ENCODE measurements at places on chromosomes 2 and 18.

GRCh38 chr2:168635065-168635577 is 167.3 kb upstream of the NOSTRIN start:
- DNase-seq: no peak

GRCh38 chr2:202494300-202495229 is 118.4 kb downstream of the BMPR2 start:
- no peak for DNase-seq

DNA sequence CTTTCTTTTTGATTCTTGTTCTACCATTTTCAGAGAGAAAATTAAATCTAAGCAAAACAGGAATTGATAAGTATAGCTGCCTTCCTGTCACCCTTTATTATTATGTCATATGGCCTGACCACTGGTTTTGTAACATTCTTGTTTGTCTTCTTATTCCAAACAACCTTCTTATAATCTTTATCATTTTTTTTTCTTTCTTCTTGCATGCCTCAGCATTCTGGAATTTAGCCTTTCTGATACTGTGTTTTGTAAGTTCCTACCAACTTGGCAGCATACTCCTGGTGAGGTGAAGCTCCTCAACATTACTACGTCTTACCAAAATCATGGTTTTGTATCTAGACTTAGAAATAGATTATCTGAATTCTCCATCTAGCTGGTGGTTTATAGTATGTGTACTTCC is 199.2 kb downstream of the CAMKMT start:
- DNase-seq: no peak

GRCh38 chr2:137525132-137525531 is 439.1 kb upstream of the HNMT start:
- DNase-seq: no peak

GRCh38 chr2:98731041-98731893 is at the start of gene MGAT4A:
Gene MGAT4A, minus strand, starts transcription at chr2:98731132. Its CDS starts 4,800 bp downstream, at chr2:98726332.
- DNase-seq: no peak

GRCh38 chr2:181357979-181358378 is 99.2 kb upstream of the ITGA4 start:
- DNase-seq: no peak

- DNase-seq: no peak
Measured at GRCh38 chr2:61405813-61406212, 65.1 kb downstream of the USP34 start.

DNA sequence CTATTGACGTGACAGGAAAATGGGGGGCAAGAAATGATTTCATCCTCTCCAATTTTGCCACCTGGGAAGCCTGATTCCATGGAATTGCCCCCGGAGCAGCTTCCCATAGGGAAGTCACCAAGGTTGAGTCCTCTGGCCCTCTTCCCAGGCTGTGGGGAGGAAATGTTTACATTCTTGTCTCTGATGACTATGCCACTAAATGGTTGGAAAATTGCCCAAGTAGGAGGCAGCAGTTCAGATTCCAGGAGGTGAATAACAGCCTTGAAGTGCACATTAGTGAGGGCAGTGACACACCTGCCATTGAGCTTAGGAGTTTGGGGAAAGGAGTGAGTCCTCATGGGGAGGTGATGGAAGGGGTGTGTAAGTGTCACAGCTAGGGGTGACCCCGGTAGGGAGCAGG is 449.2 kb upstream of the DCC start:
- peak; percentile 26 for DNase-seq

DNA sequence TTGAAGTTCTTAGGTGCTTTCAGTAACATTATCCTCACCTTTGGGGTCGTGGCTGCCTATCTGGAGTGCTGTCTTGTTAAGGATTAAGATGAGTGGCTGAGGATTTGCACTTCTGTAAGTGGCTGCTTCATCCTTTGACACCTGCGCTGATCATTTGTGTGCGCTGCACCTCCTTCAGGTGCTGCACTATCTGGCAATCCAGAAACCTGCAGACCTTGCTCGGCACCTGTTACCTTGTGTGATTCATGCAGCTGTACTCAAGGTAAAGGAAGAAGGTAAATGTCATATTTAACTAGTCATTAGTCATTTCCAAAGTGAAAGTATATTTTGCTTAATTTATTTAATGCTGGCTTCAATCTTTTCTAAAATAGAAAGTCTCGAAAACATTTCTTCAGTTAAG is 110.3 kb downstream of the RAB3GAP1 start:
- no peak for DNase-seq

GRCh38 chr2:18526429-18526828 is 34.0 kb downstream of the RDH14 start:
- no peak for DNase-seq

DNA sequence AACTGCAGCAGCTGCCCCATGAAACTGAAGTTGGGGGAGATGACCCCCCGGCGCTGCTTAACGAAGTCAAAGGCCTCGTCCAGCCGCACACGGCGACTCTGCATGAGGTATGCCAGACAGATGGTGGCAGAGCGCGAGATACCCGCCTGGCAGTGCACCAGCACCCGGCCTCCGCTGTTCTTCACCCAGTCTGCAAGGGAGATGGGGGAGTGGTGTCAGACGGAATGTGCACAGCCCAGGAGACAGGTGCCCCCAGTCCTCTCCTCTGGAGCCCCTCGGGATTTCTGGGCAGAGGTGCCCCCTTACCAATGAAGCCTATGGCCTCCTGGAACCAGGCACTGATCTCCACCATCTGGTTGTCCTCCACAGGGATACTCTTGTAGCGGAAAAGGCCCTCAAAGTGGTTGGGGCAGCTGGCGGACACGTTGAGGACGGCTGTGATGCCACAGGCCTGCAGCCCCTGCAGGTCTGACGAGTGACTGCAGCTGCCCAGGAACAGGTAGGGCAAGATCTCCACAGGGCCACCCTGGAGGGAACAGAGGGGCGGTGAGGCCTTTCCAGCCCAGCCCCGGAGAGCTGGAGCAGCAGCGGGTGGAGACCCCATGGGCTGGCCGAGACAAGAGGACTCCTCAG is 1.3 kb downstream of the DUSP2 start:
- no peak for DNase-seq

DNA sequence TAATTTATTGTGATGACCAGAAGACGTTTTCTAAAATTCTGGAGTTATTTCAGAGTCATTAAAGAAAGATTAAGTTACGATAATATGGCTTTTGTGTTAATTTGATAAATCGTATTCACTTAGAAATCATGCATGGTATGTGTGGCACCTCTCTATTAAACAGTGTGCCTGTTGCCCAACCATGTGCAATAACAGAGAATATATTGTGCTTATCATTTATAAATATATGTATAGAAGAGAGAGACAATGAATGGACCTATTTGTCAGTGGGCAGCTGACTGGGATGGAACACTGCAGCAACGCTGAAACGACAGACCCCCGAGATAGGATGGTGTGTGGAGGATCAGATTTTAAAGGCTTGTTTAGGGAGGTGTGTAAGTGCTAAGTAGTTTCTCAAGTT is 172.9 kb downstream of the FMNL2 start:
- DNase-seq: no peak

DNA sequence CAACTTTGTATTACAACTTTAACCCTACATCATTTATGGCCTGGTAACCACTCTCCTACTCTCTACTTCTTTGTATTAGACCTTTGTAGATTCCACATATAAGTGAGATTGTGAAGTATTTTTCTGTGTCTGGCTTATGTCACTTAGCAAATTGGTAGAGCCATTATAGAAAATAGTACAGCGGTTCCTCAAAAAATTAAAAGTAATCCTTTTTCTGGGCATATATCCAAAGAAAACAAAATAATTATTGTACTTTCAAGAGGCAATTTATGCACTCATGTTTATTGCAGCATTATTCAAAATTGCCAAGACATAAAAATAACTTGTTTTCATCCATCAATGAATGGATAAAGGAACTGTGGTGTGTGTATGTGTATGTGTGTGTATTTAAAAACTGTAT is 537.5 kb upstream of the FSIP2 start:
- no peak for DNase-seq

- DNase-seq: no peak
Measured at GRCh38 chr2:217392930-217393584, 533.2 kb upstream of the TNP1 start.
